ENCODE measurements at places on chromosomes 4 and X.
A peak's percentile ranks its signal among the peaks of the same experiment; 100 is the strongest.

- no peak for DNase-seq
Measured at GRCh38 chr4:24519649-24520048, 64.7 kb downstream of the DHX15 start.

DNA sequence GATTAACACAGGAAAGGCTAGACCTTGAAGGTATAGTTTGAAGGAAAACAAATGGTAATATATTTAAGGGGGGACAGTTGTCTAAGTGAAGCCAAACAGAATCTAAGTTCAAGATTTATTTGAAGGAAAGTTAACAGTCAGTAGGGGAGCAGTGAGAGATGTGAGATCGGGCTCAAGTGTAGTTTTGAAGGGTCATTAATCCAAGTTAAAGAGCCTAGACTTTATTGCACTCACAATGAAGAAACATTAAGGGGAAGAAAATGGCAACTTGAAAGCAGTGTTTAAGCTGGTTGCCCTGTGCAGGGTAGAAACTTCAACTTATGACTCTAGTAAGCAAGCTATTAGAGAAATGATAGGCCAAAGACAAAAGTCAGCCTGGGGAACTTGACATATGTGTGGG is 1952.2 kb downstream of the PCDH7 start:
- no peak for DNase-seq

- DNase-seq = peak; percentile 24
Measured at GRCh38 chrX:79325263-79325958, 41.7 kb downstream of the ITM2A start.

DNA sequence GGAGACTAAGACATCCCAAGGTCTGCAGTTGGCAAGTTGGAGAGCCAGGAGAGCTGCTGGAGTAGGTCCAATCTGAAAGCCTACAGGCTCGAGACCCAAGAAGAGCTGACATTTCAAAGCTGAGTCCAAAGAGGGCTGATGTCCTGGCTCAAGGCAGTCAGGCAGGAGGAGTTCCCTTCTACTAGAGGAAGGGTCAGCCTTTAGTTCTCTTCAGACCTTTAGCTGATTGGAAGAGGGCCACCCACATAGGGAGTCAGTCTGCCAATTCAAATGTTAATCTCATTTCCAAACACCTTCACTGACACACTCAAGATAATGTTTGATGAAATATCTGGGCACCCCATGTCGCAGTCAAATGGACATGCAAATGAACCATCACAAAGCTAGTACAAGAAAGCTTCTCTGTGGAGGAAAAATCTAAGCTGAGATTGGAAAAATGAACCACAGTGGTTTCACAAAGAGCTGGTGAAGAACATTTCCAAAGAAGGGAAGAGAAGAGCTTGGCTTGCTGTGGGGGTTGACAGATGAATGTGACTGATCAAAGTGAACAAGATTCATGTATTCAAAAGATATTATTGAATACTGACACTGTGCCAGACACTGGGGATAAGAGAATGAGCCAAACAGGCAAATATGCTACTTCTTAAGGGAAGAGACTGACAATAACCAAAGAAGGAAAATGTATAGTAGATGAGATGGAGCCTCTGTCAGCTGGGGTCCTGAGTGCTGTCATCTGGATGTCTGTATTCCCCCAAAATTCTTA is 61.2 kb downstream of the STK32B start:
- DNase-seq = no peak

GRCh38 chrX:39889704-39890103 is 208.1 kb downstream of the BCOR start:
- DNase-seq = no peak

DNA sequence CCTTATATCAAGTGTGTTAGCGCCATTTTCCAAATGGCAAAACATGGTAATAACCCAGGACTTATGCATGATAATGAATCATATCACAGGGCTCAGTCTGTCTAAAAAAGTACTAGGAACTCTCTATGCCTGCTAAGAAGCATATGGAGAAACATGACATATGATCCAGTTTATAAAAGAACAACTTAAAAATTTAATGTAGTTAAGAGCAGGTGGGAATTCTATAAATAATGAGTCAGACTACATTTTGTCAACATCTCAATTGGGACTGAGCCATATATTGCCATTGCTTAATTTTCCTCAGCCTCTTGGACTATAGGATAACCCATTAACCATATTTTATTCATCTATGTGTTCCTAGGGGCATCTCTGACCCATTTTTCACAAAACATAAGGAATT is 360.4 kb upstream of the AGA start:
- no peak for DNase-seq

DNA sequence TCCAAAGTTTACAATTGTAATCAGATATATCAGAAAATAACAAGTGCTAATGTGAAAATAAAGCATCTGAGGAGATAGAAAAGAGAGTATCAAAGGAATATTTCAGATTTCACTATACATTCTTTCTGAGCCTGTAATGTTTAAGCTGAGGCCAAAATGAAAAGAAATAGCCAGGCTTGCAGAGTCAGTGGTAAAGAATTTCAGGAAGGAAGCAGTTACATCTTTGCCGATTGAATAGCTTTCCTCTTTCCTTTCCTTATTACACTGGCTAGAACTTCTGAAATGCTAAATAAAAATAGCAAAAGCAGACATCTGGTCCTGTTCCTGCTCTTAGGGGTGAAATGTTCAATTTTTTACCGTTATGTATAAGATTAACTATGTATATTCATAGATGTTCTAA is 1441.6 kb upstream of the PCDH7 start:
- DNase-seq = no peak

DNA sequence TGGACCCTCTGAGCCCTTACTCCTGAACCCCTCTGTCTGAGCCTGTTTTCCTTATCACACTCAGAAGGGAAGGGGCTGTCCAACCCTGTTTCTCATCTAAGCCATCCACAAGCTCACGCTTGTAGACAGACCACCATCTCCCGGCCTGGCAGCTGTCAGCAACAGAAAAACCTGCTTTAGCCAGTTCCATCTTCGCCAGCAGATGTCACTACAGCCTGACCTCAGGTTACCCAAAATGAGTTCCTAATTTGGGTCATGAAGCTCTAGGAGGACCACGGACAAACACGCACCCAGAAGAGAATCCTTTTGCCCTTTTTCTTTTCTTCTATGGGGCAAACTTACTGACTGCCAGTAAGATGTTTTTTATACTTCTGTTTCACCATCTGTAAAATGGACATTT is 445.4 kb downstream of the BCOR start:
- DNase-seq = peak; percentile 54

DNA sequence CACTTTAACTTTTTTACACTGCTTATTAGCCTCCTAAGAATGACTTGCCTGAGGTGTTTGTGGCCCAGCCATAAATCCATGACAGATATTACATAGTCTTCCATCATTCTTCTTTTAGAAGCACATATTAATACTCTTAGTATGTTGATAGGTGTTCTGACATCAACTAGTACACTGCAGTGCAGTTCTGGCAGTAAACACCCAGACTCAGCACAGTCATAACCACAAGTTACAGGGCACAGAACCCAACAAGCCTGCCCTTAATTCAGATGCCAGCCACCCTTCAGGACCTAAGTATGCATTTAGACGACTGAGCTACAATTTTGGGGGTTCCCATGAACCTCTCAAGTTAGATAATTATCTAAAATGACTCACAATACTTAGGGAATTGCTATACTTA is 36.5 kb upstream of the GUCY1B1 start:
- no peak for DNase-seq

DNA sequence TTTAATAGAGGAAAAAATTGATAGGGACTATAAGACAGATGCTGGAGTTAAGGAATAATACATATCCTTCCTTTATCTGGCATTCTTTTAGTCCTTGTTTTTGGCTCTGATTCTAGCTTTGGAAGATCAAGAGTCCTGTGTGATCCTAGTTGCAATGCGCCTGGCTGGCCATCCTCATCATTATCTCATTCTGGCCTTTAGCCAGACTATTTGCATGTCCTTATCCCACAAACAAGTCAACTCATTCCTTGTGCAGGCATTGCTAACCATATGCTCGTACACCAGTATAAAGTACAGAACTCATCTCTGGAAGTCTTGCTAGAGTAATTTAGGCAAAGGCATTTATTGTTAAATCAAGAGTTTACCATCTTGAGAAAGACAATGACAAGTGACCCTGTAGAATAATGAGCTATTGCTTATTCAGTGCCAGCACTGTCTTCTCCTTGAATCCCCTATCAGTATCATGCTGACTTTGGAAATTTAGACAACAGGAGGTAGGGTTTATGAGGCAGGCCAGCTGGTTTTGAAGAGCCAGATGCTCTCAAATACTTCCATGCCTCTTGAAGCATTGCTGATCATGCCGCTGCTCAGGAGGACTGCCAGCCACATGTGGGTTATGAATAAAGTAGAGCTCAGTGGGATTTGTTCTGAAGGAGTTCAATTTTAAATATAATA is 1730.3 kb upstream of the TENM3 start:
- DNase-seq = no peak
